Stimulated activated CD4-positive, alpha-beta T cell treated with anti-CD3 and anti-CD28 coated beads, Interleukin-4, amount 100 ng/mL, for 4 hours (primary cell): ENCODE measurements at places on chromosomes 13 and 19.

DNA sequence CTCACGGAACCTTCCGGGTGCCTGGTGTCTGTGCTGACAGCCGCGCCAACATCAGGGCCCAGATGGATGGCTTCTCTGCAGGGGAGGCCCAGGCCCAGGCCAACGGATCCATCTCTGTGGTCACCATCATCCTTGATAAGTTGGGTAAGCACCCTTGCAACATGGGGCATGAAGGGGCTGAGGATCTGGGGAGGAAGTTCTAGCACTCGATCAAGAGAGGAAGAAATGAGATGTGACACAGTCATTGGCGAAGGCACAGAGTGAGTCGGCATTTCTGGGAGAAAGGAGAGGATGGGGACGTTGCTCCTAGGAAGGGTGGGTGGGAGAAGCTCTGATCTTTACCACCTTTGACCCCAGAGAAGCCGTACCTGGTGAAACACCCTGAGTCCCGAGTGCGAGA, 4.4 kb downstream of the CILP2 start:
- DNase-seq = no peak

DNA sequence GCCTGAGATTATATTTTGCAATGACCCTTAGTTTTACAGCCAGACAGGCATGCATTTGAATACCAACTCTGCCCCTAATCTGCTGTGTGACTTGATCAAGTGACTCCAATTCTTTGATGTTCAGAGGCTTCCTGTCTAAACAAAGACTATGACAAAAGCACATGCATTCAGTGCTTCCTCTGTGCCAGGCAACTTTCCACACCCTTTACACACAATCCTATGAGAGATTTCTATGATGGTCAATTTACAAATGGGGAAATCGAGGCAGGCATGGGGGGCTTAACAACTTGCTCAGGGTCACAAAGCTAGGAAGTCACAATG, 3.7 kb upstream of the LYPD3 start:
- peak; percentile 12 for DNase-seq

GRCh38 chr13:24681930-24682329, 1.7 kb downstream of the ATP12A start:
- no peak for DNase-seq

GRCh38 chr19:31408460-31409124, 59.4 kb upstream of the TSHZ3 start:
- no peak for DNase-seq

DNA sequence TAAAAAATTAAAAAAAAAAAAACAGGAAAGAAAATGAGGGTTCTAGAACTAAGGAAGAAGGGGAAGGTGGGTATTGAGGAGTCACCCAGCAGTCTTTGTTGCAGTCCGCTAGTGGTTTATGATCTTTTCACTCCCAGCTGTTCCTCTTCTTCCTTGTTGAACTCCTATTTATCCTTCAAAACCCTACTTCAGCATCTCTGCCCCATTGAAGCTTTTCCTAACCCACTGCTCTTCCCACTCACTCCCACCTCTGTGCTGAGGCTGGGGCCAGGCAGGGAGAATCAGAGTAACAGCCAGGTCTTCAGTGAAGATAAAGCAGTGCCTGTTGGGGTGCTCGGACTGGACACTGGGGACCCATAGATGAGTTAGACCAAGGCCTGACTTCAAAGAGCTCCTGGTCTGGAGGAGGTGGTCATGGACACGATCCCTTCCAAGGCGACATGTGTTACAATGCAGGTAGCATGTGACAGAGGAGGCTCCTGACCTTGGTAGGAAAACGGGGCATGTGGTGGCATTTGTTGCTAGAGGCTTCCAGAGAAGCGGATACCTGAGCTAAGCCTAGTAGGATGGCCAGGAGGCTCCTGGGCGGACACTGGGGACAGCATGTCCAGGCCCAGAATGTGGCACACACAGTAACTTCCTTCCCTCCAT, 11.4 kb downstream of the RUVBL2 start:
- no peak for DNase-seq

GRCh38 chr13:43072394-43072793, 49.0 kb downstream of the DNAJC15 start:
- DNase-seq = no peak

GRCh38 chr19:33524024-33524664, 2.6 kb upstream of the PEPD start:
- DNase-seq = no peak

DNA sequence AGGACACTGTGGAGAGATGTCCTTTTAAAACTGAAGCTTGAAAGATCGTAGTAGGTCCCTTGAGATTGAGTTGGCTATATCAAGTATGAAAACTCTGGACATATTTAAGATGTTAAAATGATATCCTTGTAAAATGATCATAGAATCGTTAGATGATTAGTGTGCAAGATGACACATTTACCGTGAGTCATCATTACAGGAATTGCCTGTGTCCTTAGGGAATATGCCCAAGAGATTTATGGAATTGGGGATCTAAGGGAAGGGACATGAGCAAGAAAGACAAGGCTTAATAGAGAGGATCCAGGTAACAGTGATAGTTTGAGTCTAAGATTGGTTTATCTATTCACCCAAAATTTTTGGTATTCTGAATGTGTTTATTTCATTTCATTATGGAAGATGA, 233.7 kb downstream of the GPC5 start:
- no peak for DNase-seq

GRCh38 chr19:10667867-10668266, 13.7 kb downstream of the ILF3 start:
- no peak for DNase-seq

DNA sequence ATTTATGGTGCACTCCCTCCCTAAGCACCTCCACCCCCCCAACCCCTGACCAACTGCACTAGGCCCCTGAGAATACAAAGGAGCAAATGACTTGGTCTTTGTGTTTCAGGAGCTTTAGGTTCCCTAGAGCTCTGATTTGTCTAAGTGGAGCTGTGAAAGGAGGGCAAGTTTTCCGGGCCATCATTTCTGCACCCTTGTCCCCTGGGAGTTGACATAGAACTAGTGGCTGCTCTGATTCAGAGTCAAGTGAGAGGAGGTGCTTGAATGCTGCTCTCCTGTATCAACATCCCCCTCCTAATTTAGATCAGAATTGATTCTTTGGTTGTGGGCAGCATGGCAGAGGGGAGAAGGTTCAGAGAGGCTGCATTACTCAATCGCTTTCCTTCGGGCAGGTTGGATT, 391.6 kb downstream of the KCNRG start:
- DNase-seq = no peak

DNA sequence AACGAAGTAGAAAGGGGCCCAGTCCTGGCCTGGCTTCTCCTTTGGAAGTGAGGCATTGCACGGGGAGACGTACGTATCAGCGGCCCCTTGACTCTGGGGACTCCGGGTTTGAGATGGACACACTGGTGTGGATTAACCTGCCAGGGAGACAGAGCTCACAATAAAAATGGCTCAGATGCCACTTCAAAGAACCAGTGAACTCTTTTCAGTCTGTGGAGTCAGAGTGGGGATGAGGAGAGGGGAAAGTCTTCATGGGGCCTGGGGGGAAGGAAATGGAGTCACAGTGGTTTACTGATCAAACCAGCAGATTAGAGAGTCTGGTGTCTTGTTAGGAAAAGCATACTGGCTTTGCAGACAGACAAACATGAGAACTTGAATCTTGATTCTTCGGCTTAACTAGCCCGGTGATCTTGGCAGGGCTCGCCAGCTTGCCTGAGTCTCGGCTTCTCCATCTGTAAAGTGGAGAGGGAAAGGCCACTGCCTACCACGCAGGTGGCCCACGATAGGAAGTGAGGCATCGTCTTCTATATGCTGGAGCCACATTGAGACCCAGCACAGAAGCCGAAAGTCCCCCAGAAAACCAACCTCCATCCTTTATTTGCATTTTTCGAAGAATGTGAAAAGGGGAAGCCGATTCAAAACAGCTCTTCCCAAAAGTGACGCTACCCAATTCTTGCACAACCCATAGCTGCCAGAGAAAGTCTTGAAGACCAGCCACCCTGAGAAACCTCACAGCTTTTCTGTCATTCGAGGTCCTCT, at the start of gene FFAR1:
TSS of gene FFAR1 (plus strand) at position 732 of the 759 bp plus-strand sequence. CDS start 3,650 bp downstream, outside the sequence.
- DNase-seq = peak; percentile 25

DNA sequence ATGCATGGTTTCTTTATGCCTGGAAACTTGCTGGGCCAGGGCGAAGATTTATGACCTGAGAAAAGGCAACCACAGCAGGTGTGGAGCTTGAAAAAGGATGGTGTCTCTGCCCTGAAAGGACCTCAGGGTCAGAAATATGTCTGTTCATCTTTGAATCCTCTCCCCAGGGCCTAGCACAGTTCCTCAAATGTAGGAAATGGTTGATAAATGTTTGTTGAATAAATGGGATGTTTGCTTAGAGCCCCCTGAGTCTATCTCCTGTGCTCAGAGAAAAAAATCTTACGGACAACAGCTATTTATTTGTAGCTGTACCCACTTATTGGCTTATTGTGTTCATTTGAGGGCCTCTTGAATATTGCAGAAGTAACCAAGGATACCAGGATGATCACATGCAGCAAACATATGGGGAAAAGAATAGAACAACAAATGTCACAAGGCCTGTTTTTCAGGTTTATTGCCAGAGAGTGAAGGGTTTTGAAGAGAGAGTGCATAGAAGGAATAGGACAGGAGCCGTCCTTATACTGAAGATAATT, 114.5 kb downstream of the KLF5 start:
- DNase-seq = no peak

GRCh38 chr13:20414546-20415305, 110.9 kb downstream of the CRYL1 start:
- DNase-seq = no peak

- peak; percentile 45 for DNase-seq
These were observed 7.5 kb upstream of the TSHZ3 start for GRCh38 chr19:31356587-31357314.

DNA sequence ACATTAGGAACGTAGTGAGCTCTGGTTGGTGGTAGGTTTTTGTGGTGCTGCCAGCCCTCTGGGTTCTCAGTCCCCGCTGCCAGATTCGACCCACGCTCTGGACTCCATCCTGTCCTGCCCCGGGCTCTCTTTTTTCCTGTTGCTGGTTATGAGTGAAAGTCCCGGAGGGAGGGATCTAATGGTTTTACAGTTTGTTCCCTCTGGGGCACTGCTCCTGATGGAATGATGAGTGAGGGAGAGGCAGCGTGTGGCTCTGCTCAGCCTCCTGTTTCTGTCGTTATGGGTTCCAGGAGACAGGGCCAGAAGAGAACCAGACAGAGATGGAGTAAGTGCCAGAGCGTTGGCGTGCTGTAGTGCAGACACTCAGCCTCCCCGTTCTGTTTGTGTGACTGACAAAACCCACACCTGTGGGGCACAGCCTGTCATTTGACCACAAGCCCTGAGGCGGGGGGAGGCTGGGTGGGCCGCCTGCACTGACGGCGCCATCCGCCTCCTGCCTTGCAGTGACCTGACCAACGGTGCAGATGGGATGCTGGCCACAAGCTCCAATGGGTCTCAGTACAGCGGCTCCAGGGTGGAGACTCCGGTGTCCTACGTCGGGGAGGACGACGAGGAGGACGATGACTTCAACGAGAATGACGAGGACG, 18.3 kb downstream of the ATP4B start:
- no peak for DNase-seq

- no peak for DNase-seq
These were observed 4.9 kb upstream of the N4BP2L1 start for GRCh38 chr13:32432856-32433255.

- DNase-seq = no peak
These were observed 927 bp upstream of the SDHAF1 start for GRCh38 chr19:35993923-35994598.

GRCh38 chr19:2180881-2181632, 17.3 kb downstream of the DOT1L start:
- DNase-seq = no peak
